ENCODE measurements at places on chromosomes 2 and 18. TPM values are rescaled to one million over a fixed set of nuclear protein-coding genes. Genes with fewer than 3 reads are reported as not detected.

Gene EMILIN1
- total RNA-seq, result 323 TPM

Gene G6PC2
- 0.14 TPM for total RNA-seq

GRCh38 chr2:202025816-202026215, 7.8 kb upstream of the FZD7 start:
- DNase-seq, result no peak

GRCh38 chr2:159798376-159798725, 343 bp upstream of the CD302 start:
- no peak for DNase-seq

GRCh38 chr2:38181806-38182491, 106.0 kb upstream of the CYP1B1 start:
- no peak for DNase-seq

Gene MREG
- 0.67 TPM for total RNA-seq

Measured in posterior vena cava (tissue), 2 donors.